Nucleus accumbens (tissue), 56 donors: ENCODE measurements at places on chromosomes 5 and 9.

DNA sequence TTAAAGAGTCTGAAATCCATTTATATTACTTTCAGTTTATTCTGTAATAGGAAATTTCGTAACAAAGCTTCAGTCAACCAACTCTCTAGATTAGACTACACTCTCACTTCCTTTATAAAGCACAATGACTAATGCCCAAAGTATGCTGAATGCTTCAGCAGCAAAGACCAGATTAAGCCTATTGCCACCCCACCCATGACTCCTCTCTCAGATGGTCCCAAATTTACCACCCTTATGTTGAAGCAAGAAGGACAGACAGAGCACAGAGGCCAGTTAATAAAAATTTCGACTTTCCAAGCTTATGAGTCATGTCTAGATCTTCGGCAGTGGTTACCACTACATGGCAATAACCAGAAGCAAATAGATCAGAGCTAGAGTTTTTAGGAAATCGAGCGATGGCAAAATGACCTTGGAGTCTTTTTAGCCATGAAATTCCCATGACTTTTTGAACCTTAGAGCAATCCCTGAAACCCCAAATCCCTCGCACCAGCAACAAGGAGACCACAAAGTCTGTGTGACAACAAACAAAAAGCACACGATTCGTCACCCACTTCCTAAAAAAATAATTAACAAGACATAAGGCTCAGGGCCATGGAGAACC is 287.8 kb upstream of the RASA1 start:
- DNase-seq = no peak

DNA sequence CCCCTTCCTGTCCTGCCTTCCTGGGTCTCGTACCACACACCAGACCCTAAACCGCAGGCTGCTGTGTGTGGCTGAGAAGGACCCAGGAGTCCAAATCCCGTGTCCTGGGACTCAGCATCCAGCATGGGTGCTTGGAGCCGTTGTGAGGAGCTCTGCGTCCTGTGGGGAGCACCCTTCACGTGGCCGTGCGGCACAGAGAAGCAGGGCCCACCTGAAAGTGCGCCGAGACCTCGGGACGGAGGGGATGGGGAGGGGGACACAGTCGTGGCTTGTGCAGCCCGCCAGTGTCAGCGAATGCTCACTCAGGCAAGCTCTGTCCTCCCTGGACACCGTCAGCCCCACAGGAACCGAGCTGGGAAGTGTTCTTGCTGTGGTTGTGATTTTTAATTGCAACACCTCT is 244.6 kb downstream of the CACNA1B start:
- DNase-seq = no peak

GRCh38 chr9:3809724-3810123 is 283.9 kb upstream of the RFX3 start:
- DNase-seq = no peak

GRCh38 chr9:115877852-115878438 is 275.6 kb upstream of the PAPPA start:
- no peak for DNase-seq

DNA sequence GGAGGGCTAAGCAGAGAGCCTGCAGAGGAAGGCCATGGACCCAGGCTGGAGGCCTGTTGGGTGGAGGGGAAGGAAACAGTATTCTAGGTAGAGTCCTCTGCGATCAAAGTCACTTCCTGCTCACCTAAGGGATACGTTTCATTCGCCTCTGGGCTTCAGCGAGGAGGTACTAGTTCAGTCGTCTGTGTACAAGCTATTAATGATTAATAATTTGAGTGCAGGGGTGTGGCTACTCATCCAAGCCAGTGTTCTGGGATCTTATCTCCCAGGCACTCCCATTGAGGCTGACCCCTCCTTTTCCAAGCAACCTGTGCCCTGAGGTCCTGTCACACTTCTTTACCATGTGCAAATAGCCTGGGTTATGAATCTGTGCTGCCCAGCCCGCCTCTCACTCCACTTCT is 25.2 kb downstream of the RALGPS1 start:
- no peak for DNase-seq

GRCh38 chr5:175652741-175653663 is 4.9 kb upstream of the HRH2 start:
- DNase-seq = no peak

- DNase-seq = no peak
These were observed 621 bp downstream of the SEC16A start for GRCh38 chr9:136482046-136482792.

DNA sequence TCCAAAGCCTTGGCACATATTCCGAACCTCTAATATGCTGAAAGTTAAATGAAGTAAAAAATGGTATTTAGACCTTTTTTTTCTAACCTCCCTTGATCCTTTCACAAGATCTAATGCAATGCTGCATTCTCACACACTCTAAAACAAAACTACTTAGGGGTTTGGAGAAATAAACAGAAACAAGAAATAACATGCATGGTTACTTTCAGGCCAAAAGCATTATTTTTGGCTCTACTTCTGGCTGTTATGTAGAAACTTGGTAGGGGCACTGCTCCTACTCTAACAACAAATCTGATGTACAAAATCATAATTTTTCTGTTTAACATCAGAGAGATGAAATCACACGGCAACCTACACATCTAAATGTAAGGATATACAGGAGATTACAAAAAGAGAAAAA is 51.2 kb downstream of the CHD1 start:
- no peak for DNase-seq

DNA sequence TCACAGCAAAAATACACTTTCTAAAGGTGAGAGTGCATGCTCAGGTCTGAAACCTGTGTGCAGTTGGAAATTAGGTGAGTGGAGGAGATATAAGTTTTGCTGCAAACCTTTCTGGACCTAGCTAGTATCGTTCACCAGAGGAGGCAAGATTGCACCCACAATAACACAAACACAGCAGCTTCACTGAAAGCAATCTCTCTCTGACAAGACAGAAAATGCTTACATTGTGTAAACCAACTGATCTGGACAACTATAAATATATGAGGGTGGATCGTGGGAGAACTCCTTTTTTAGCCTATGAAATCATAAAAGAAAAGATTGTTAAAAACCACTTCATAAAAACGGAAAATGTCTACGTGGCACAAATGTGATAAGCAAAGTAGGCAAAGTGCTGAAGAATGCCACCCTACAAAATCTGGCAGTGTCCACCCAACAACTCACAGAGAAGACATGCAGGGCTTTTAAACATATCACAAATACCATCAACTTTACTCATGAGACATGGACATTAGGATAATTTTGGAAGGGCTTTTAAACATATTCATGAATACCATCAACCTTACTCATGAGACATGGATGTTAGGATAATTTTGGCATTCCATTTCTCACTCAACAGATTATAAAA is 134.3 kb downstream of the CDH18 start:
- DNase-seq = no peak

- no peak for DNase-seq
These were observed 173.1 kb upstream of the IER5L start for GRCh38 chr9:129351058-129351641.

- no peak for DNase-seq
These were observed 648.6 kb upstream of the SGCD start for GRCh38 chr5:155678371-155678770.

GRCh38 chr5:32153723-32154122 is 20.4 kb downstream of the GOLPH3 start:
- DNase-seq = no peak

- DNase-seq = no peak
These were observed 260.4 kb downstream of the MLLT3 start for GRCh38 chr9:20361656-20362570.

- no peak for DNase-seq
These were observed 26.2 kb downstream of the AGTPBP1 start for GRCh38 chr9:85715587-85715986.

- DNase-seq = no peak
These were observed 125.9 kb upstream of the MYO10 start for GRCh38 chr5:17061973-17062470.

- no peak for DNase-seq
These were observed 1.4 kb upstream of the LHFPL2 start for GRCh38 chr5:78649861-78650496.

DNA sequence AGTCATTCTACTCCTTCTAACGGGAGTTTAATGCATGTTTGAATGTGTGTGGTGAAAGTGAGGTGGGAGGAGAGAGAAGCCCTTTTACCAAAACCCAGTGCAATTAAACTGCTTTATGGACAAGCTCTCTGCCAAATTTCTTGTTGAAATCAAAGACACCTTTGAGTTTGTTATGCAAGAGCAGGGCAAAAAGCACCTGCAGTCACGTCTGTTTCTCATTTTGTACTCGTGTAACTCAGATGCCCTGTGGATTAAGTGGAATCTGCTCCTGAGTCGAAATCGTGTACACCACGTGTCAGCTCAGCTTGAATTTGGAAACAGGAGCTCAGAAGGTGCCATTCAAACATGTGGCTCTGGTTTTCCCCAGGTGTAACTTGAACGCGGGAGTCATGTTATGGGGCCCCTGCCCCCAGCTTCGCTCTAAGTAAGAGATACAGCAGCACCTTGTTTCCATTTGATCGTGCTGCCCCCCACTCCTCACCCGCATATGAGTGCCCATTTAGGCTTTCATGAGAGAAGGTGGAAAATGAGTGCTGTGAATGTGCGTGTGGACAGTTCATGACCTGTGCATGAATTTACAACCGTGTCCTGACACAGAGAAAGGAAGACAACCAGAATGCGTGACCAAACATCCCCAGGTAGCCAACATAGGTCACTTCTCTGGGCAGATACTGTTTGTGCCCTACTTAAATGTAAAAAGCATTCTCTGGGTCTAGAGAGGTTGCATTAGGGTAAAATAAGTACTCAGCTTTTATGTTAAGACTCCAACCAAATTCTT is 347.0 kb upstream of the SLC30A5 start:
- DNase-seq = no peak

GRCh38 chr9:108865037-108865436 is 3.0 kb downstream of the ACTL7A start:
- DNase-seq = no peak

- no peak for DNase-seq
These were observed 187.8 kb downstream of the NR3C1 start for GRCh38 chr5:143215690-143216089.

GRCh38 chr5:22621084-22621483 is 232.1 kb downstream of the CDH12 start:
- DNase-seq = no peak
